DMS153 (cell line): ENCODE measurements at places on chromosomes 12 and 14.
A peak's percentile ranks its signal among the peaks of the same experiment; 100 is the strongest.

DNA sequence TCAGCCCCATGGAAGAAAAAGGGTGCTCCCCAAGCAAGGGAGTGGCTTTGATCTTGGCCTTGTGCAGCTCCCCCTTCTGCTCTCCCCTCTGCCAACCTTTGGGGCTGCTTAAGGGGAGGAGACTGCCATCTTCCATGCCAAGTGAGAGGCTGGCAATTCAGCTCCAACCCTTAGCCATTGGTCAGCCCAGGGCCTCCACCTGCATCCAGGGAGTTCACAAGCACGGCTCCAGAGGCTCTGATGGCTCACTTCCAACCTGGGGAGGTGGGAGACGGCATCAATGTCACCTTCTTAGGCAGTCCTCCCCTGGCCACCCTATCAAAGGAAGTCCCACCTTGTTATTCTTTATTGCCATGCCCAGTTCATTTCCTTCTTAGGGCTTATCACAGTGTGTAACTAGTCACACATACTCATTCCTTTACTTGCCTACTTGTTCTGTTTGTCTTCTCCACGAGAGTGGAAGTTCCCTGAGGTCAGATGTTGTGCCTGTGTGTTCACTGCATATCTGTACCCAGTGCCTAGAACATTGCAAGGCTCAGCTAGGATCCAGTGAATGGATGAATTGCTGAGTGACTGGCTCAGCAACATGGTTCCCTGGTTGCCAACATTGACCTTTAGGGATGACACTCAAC is 5.0 kb downstream of the HDAC7 start:
- DNase-seq = no peak

DNA sequence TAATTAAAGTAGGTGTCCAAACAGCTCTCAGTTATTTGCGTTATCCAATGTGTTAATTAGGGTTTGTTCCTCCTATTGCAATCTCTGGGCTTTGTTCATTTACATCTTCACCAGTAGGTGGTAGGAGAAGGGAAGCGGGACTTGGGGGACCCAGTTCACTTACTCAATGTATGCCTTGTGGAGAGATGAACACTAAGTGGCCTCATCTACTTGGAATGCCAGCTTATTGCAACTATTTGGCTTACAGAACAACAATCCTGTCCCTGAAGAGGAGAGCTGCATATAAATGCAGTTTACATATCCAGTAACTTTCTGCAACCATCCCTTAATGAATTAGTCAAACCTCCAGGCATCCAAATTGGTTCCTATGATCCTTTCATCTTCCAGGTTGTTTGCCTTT is 417.1 kb upstream of the CCDC196 start:
- no peak for DNase-seq

DNA sequence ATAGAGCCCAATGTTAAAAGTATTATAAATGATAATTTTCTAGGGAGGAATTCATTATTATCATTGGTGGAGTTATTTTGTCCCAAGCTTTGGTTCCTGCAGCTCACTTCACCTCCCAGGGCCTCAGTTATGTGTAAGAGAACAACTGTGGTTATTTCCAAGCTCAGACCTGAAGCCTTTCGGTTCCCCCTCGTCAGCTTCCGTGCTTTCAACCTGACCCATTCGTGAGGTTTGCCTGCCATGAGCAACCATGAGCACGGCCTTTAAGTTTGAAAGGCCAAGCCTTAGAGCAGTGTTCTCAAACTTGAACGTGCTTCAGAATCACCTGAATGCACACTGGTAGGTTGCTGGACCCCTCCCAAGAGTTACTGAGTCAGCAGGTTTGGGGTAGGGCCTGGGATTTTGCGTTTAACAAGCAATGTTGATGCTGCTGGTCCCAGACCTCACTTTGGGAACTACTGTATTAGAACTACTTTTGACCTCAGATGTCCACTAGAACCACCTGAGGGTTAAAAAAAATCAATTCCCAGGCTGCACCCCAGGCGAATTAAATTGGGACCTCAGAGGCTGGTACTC is 133.0 kb upstream of the PRMT8 start:
- DNase-seq = no peak

DNA sequence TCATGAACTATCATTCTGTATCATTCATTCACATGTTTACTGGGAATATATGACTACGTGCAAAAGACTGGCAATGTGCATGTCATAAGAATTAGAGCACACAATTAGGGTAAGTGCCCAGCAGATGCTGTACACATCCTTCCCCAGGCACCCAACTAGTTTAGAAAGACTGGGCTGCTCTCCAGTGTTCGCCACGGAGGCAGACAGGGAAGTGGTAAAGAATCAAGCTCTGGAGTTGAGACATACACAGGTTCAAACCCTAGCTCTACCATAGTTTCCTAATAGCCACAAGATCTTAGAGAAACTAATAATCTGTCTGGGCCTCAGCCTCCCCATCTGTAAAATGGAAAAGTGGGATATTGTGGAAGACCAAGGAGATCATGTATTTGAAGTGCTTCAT is 6.8 kb downstream of the TMCC3 start:
- DNase-seq = no peak

GRCh38 chr14:87405563-87405962 is 587.4 kb downstream of the GALC start:
- no peak for DNase-seq

- DNase-seq = no peak
Measured at GRCh38 chr12:50215033-50215432, 47.9 kb upstream of the CERS5 start.

GRCh38 chr14:99807413-99808153 is 14.4 kb downstream of the EML1 start:
- DNase-seq = no peak

DNA sequence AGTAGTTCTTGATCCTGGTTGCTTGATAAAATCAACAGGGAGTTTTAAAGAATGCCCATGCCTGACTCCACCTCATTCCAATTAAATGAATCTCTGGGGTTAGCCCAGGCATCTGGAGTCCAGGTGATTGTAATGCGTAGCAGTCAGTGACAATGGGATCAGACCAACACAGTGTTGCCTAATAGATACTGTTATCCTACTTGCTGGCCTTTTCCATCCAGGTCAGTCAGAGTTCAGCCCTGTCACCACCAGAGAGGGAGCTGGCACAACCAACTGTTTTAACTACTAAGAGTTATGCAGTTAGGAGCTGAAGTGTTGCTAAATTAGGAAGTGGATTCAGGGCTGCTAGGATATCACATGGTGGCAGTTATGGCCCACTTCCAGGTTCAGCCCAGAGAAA is 107.1 kb downstream of the GPR135 start:
- DNase-seq = no peak

DNA sequence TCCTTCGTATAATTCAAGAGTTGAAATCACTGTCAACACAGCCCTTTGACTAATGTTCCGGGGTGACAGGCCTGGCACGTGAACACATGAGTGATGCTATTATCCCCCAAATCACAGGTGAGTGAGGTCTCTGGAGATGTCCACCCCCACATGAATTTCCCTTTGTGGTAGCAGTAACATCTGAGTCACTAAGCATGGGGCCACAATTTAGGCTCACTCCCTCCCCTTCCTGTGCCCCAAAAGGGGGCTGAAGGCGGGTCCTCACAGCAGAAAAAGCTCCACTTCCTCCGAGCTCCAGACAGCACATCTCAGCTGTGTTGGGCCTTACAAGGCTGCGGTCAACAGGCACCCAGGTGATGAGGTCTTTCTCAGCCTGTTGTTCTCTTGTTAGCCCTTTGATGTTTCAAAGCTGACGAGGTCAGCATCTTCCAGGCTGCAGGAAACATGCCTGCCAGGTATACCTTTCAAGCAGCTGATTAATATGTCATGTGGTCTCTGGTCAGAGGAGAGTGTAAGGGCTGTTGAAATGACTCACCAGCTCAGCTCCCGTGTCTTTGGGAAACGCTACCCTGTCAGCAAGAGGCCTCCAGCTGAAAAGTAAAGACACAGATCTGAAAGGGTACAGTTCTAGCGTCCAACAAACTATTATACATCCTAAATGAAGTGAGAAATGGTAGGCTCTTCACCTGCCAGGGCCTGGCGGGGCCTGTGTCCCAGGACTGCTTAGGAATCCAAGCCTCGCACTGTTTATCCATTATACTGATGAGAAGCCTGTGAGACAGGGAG is 107.3 kb downstream of the ZFP36L1 start:
- DNase-seq = no peak

DNA sequence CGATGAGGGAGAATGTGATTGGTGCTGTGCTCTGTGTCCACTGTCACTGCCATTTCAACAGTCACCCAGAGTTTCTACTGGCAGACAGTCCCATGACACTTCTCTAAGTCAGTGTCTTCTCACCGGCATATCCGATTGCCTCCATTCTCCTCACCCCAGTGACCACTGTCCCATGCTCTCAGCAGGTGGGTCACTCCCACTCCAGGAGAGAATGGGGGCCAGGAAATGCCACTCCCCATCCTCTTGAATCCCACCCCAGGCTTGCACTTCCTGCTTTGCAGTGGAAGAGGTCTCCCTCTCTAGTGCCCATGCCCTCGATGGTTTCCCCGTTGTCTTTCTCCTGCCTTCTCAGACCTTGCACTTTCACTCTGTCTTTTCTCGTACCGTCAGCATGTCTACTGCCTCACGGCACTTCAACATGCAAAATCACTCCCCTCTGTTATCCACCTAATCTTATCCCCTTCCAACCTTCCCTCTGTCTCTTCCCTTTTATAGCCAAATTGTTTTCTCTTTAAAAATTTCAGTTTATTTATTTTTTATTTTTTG is 2.2 kb upstream of the EP400 start:
- DNase-seq = no peak

GRCh38 chr14:90554341-90554740 is 157.5 kb downstream of the CALM1 start:
- DNase-seq = peak; percentile 39

- DNase-seq = no peak
Measured at GRCh38 chr14:79438696-79439342, 772.5 kb downstream of the DIO2 start.

GRCh38 chr12:102465762-102466560 is 14.4 kb downstream of the IGF1 start:
- no peak for DNase-seq

- no peak for DNase-seq
Measured at GRCh38 chr14:70955543-70956480, 48.6 kb downstream of the PCNX1 start.

- peak; percentile 43 for DNase-seq
Measured at GRCh38 chr14:42224053-42224888, 617.6 kb downstream of the LRFN5 start.

GRCh38 chr12:3551386-3551785 is 60.4 kb downstream of the PRMT8 start:
- no peak for DNase-seq

DNA sequence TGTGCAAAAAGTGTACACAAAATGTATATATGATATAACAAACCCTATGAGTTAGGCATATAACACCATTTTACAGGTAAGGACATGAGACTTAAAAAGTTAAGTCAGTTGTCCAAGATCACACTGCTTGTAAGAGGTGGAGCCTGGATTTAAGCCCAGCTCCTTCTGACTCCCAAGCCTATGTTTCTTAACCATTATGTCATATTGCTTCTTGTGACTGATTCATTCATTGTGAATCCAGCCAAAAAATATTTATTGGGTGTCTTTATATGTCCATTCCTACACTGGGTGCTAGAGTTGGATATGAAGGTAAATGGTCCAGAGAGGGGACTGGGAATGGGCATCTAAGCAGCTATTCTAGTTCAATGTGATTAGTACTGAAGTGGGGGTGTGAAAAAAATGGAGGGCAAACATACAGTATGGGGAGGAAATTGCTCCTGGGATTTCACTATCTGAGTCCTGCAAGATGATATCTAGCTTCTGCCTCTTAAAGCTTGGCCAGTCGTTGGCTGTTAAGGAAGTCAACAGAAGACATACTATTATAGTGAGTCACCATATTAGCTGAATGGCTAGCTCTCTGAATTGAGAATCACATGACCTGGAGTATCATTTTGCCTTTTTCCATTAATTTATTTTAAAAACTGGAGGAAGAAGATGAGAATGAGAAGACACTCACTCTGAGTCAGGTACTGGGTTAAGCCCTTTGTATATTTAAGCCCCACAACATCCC is 28.8 kb downstream of the PAX9 start:
- no peak for DNase-seq

- DNase-seq = no peak
Measured at GRCh38 chr14:59890676-59891075, 20.1 kb upstream of the RTN1 start.

DNA sequence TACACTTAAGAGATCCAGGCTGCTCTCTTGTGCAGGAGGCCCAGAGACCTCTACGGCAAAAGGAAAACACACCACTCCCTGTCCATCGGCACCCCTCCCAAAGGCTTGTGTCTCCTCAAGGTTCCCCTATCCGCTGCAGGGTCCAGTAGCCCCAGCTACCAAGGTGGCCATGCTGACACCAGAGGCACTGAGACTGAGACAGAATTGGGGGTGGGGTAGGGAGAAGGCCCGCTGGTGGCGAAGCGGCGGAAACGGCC is 590 bp downstream of the DDIT3 start:
- no peak for DNase-seq

DNA sequence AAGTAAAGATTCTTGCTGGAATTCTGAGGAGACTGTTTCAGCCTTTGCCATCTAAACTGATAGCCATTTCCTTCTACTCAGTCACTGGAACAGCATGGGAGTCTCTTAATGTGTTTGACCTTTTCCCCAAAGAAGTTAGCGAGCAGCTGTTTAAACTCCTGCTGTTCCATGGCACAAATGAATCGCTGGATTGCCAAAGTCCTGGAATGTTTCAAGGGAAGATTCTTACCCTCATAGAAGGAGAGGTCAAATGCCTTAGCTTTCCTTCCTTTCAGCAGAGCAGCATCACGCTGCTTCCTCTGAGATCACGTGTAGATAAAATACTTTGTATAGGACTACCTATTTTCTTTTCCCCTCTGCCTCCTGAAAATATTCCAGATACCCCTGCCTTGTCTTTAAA is 10.5 kb upstream of the NR2C1 start:
- DNase-seq = no peak

- no peak for DNase-seq
Measured at GRCh38 chr12:111544032-111544431, 55.1 kb downstream of the ATXN2 start.

DNA sequence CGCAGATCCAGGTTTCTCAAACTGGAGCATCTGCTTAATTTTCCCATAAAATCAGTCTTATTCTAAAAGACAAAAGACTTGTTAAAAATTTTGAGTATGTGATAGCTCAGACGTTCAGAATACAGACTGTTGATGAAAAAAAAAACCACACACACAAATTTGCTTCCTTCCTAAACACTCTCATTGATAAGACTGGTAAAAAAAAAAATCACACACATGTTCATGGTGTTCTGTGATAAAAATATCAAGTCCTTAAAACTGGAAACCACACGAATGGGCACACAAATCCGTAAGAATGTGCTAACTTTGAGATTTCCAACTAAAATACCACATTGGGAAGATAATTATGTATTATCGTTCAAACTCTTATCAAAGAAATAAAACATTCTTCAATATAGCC is 6.7 kb upstream of the ARID4A start:
- no peak for DNase-seq

- no peak for DNase-seq
Measured at GRCh38 chr14:60805841-60806430, 71.4 kb downstream of the MNAT1 start.
